NCI-H446 (cell line): ENCODE measurements at places on chromosomes 12 and 14.

DNA sequence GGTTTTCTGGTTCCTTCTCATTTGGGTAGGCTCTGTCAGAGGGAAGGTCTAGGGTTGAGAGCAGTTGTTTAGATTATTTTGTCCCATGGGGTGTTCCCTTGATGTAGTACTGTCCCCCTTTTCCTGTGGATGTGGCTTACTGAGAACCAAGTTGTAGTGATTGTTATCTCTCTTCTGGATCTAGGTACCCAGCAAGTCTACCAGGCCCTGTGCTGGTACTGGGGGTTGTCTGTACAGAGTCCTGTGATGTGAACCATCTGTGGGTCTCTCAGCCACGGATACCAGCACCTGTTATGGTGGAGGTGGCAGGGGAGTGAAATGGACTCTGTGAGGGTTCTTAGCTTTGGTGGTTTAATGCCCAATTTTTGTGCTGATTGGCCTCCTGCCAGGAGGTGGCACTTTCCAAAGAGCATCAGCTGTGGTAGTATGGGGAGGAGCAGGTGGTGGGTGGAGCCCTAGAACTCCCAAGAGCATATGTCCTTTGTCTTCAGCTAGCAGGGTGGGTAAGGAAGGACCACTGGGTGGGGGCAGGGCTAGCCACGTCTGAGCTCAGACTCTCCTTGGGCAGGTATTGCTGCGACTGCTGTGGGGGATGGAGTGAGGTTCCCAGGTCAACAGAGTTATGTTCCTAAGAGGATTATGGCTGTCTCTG lies 179.3 kb upstream of the BTG1 start:
- no peak for DNase-seq

GRCh38 chr14:88005978-88006851 lies 1.3 kb downstream of the GPR65 start:
- DNase-seq, result no peak

GRCh38 chr12:109056891-109057290 lies 4.5 kb downstream of the USP30 start:
- no peak for DNase-seq

DNA sequence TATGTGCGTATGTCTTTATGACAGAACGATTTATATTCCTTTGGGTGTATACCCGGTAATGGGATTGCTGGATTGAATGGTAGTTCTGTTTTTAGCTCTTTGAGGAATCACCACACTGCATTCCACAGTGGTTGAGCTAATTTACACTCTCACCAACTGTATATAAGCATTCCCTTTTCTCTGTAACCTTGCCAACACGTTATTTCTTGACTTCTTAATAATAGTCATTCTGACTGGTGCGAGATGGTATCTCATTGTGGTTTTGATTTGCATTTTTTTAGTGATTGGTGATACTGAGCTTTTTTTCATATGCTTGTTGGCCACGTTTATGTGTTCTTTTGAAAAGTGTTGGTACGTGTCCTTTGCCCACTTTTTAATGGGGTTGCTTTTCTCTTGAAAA lies 49.7 kb downstream of the FRS2 start:
- no peak for DNase-seq

DNA sequence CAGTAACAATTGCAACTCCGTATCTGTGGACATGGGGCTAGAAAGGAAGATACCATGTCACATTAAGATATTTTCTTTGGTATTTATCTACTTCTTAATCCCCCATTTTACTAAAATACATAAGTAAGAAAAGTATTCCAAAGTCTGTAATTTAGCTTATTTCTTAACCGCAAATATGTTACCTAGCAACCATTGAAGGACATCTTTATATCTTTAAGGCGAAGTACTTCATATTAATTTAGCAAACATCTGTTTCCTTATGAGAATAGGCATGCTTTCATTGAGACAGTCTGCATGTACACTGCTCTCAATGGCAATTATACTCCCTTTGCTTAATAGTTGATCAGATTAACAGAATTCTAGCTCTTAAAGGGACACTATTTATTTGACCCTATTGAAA lies 88.8 kb downstream of the NAV3 start:
- no peak for DNase-seq

GRCh38 chr14:81386290-81386745 lies 13.8 kb downstream of the STON2 start:
- DNase-seq, result no peak

DNA sequence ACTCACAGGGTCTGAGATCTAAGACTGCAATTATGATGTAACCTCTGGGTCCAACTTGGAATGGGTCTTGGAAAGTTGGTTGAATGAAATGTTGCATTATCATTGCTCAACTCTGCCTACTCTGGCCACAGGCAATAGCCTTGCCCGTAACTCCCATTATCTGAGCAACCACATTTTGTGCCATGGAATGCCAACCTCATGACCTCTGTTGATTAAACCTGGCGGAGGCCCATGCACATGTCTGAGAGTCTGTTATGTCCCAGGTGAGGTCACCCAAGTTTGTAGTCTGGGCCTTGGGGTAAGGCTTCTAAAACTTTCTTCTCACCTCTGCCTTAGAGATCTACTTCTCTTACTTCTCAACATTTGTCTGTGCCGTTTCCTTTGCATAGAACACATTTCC lies 140.9 kb downstream of the TBX5 start:
- no peak for DNase-seq

DNA sequence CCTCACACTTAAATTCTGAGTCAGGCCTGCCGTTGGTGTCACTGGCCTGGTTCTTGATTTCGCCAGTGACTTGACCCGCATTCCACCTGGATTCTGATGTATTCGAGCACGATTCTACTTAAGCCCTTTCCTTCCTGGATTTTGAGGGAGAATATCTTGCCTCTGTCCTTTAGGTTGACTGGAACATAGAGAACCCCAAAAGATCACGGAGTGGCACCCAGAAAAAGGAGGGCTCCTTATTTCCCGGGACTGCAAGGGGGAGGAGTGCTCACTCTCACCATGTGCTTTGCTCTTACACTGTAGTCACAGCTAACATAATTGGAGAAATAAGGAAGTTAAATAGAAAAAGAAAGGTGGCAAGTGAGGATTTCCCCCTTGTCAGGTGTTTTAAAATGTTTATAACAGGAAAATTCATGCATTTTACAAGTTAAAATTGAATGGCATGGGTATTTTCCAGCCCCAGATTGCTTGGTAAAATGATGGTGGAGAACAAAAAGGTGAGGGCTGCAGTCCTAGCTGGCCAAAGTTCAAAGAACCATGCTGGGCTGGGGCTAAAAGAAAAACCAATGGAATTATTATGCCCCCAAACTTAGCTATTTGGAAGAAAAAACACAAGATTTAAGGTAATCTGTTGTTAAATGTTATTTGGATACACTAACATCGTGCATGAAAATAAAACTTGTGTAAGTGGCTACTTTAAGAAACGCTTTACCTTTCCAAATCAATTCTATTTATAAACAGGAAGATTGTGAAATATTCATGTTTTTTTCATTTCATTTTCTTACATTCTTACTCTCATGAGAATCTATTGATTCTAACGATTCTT lies 8.9 kb downstream of the FOXA1 start:
- no peak for DNase-seq

- no peak for DNase-seq
Measured at GRCh38 chr12:114443607-114444421, 37.9 kb upstream of the TBX5 start.

DNA sequence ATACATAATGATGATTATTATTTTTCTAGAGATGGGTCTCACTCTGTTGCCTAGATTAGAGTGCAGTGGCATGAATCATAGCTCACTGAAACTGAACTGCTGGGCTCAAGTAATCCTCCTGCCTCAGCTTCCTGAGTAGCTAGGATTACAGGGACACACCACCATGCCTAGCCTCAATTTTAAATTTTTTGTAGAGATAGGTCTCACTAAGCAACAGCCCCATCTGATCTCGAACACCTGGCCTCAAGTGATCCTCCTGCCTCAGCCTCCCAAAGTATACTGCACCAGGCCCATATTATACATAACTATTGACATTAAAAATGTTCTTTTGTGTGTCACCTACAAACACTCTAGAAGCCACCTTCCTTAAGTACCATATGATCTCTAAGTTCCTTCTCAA lies 3.4 kb downstream of the TXNRD1 start:
- DNase-seq, result no peak

DNA sequence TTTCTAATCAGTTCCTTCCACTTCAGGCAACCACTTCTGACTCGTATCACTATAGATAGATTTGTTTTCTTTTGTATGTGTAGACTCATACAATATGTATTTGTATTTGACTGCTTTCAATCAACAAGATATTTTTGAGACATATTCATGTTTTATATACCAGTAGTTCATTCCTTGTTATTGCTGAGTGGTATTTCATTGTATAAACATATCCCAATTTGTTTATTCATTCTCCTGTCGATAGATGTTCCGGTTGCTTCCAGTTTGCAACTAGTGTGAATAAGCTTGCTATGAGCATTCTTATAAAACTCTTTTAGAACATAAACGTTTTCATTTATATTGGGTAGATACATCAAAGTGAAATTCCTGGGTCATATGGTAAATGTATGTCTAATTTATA lies 119.2 kb downstream of the FIGNL2 start:
- DNase-seq, result no peak

- no peak for DNase-seq
Measured at GRCh38 chr14:94113073-94113472, 2.5 kb downstream of the IFI27 start.

GRCh38 chr14:77582511-77582910 lies 33.9 kb downstream of the SPTLC2 start:
- DNase-seq, result no peak

- DNase-seq, result no peak
Measured at GRCh38 chr12:46261646-46262045, 7.2 kb downstream of the SLC38A1 start.

DNA sequence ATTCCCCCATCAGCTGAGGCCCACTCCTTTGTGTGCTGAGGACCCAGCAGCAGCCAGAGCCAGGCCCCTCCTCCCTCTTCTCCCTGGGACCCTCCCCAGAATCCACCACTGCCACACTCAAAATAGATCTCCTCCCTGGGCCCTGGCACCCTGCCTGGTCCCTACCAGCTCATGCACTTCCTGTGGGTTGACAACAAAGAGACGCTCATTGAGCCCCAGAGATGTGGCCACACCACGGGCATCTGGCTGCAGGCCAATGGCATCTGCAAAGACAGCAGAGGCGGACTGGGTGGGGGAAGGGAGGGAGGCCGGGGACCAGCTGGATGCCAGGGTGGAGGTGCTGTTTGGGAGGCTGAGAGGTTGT lies 16.0 kb upstream of the ENDOU start:
- DNase-seq, result peak; percentile 54

GRCh38 chr14:83960832-83961512 lies 1569.0 kb upstream of the FLRT2 start:
- no peak for DNase-seq

DNA sequence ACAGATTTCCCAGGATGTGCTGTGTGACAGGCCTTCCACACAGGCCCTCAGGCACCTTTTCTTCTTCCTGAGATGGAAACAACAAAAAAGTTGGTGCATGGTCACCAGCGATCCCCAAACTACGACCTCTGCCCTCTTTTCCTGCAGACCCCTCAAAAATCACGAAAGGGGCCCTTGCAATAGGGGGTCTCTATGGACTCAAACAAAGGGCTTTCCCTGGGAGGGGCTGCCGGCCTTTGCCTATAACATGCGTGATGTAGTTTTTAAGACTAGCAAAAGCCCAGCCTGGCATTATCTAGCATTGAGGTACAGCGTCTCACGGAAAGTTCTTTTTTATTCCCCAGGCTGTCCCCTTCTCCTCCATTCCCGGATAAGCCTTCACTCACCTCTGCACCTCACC lies 71.2 kb downstream of the DIO3 start:
- DNase-seq, result no peak

- DNase-seq, result peak; percentile 20
Measured at GRCh38 chr12:59650588-59651228, 54.9 kb downstream of the SLC16A7 start.

DNA sequence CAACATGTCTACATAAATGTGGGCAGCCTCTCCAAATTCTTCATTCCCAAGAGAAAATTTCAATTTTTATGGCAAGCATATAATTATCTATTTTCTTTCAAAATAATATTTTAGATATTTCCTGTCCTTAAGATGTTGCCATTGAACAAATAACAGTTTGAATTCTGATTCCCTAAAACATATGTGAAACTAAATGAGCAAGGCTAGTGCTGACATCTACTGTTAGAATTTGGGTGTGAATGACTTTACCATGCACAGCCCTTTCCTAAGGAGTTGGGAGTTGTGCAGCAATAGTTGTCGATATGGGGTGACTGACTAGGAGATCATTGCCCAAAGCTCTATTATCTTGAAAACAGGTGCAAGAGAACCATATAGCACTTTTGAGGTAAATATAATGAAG lies 108.2 kb upstream of the SLC38A4 start:
- no peak for DNase-seq

DNA sequence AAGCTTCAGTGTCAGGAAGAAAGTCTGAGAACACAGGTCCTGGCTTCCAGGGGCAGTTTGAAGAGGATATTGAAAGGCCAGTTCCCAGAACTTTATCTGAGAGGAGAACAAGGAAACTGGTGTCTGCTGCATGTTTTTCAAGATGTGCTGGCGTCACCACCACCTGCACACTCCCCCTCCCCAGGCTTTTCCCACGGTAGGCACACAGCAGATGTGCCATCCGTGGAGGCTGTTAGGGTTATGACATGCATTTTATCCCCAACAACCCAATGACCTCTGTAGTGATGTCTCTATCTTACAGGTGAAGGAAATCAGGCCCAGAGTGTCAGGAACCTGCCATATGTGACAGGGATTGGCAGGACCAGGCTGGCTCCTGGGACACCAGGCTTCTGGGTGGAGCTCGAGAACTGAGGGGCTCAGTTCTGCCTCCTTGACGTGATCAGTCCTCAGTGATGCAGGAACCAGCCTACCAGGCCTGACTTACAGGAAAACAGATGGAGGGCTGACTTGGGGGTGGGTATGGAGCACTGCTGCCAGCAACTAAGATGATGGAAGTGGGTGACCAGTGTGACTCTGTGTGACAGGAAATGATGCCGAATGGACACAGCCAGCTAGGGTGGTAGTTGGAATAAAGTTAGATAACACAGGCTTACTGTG lies 16.8 kb downstream of the SLC25A47 start:
- no peak for DNase-seq

DNA sequence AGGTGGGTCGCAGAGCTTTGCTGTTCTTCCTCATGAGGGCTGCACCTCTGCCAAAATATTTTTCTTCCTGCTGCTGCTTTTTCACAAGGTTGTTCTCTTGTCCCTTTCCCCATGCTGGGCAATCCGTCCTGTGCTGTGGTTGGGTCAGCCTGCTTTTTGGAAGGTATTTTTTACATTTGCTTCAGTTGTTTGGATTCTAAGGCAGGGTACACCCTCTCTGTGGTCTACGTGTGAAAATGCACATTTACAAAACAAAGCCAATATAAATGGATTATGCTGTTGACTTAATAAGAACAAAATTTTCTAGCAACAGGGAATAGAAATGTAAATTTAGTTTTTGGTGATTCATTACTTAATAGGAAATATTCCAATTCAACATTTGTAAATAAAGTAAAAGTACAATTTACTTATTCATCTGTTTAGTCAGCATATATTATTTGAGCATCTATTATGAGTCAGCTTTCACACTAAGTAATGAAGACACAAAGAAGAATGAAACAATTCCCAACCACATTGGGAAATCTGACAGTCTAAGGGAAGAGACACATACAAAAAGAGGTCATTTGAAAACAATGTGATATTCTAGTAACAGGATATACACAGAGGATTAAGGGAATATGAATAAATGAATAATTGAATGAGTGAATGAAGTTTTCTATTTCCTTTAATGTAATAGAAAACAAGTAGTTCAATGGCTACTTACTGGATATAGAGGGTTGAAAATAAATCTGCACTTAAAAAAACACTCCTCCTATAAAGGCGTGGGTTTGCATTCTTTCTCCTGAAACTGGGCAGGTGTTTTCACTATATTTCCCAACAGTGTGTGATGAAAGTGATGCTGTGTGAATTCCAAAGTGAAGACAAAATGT lies 94.6 kb upstream of the PRICKLE1 start:
- no peak for DNase-seq
